Activated T-helper 2 cell treated with anti-CD3 and anti-CD28 coated beads, Interferon-gamma antibody, Interleukin-2, Interleukin-4, amounts not matched to agents 10 μg/mL and 5 μg/mL and 100 μg/mL, durations not matched to agents 14 hours and 24 hours and 36 hours (primary cell): ENCODE measurements at places on chromosomes 4 and X. TPM values are rescaled to one million over a fixed set of nuclear protein-coding genes. Genes with fewer than 3 reads are reported as not detected.

GRCh38 chr4:141027421-141027820 is 105.8 kb downstream of the RNF150 start:
- DNase-seq = no peak
- H3K4me1 ChIP-seq = no peaks in the 10 kb centered on the region
- H3K36me3 ChIP-seq = no peaks in the 10 kb centered on the region
- H3K27me3 ChIP-seq = no peaks in the 10 kb centered on the region
- no peak overlapping the region for H3K4me3 ChIP-seq
- no peak overlapping the region for H3K27ac ChIP-seq

- H3K4me3 ChIP-seq = peak overlapping the region; percentile 87
- DNase-seq = no peak
- H3K27me3 ChIP-seq = no peaks in the 10 kb centered on the region
- peaks cover 81% of the 10 kb centered on the region for H3K36me3 ChIP-seq
- peak overlapping the region; percentile 88 for H3K27ac ChIP-seq
Measured at GRCh38 chr4:67632492-67632891, 68.5 kb downstream of the UBA6 start.

DNA sequence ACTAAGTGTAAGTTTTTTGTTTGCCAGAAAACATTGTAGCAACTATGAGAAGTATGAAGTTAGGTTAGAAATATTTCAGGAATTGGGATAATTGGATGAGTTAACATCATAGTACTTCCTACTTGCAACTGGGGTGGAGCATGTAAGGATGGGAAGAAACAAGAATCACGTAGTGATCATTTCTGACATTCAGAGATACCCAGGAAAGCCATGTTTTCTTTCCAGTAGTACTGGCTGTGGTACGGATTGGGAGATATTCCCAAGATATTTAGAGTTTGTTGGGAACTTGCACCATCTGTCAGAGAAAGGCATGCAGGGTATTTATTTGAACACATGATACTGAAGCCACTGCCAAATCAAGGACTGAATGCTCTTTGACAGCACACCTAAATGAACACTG is 87.6 kb upstream of the SLC4A4 start:
- H3K4me1 ChIP-seq = no peaks in the 10 kb centered on the region
- DNase-seq = no peak
- H3K4me3 ChIP-seq = no peak overlapping the region
- peaks cover 2% of the 10 kb centered on the region for H3K27me3 ChIP-seq

GRCh38 chr4:139973616-139974015 is 180.4 kb downstream of the MAML3 start:
- DNase-seq = no peak
- H3K27me3 ChIP-seq = peaks cover 2% of the 10 kb centered on the region
- peaks cover 28% of the 10 kb centered on the region for H3K4me1 ChIP-seq
- no peak overlapping the region for H3K4me3 ChIP-seq
- peaks cover 4% of the 10 kb centered on the region for H3K36me3 ChIP-seq

GRCh38 chr4:14520171-14520570 is 482.1 kb upstream of the CPEB2 start:
- H3K27me3 ChIP-seq = no peaks in the 10 kb centered on the region
- no peaks in the 10 kb centered on the region for H3K4me1 ChIP-seq
- no peak overlapping the region for H3K27ac ChIP-seq
- no peaks in the 10 kb centered on the region for H3K36me3 ChIP-seq

DNA sequence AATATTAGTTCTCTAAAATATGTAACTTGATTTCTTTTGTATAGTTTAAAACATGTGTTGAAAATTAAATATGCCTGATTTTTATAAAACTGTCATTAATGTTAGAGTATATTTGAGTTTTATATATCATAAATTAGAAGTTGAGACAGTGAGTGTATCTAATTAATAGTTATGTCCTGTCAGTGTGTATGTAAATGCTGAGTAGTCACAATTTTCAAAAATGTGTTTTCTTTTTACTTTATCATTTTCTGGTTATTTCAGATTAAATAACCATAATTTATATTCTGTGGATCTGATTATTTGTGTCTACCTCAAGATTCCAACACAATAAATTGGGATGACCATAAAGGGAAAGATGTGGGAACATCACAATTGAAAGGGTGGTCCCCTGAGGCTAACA is 82.7 kb upstream of the CXXC4 start:
- H3K27me3 ChIP-seq = no peaks in the 10 kb centered on the region
- no peaks in the 10 kb centered on the region for H3K4me1 ChIP-seq
- no peak for DNase-seq
- H3K36me3 ChIP-seq = no peaks in the 10 kb centered on the region

- H3K27me3 ChIP-seq = no peaks in the 10 kb centered on the region
- H3K27ac ChIP-seq = no peak overlapping the region
- no peaks in the 10 kb centered on the region for H3K36me3 ChIP-seq
- no peak overlapping the region for H3K4me3 ChIP-seq
- DNase-seq = no peak
- no peaks in the 10 kb centered on the region for H3K4me1 ChIP-seq
Measured at GRCh38 chr4:8706216-8707044, 113.9 kb downstream of the CPZ start.

GRCh38 chrX:70439016-70439415 is 5.6 kb upstream of the DLG3 start:
- peaks cover 39% of the 10 kb centered on the region for H3K27me3 ChIP-seq
- no peak overlapping the region for H3K27ac ChIP-seq
- H3K36me3 ChIP-seq = no peaks in the 10 kb centered on the region
- no peak for DNase-seq
- H3K4me3 ChIP-seq = no peak overlapping the region

- no peaks in the 10 kb centered on the region for H3K36me3 ChIP-seq
- peaks cover 66% of the 10 kb centered on the region for H3K27me3 ChIP-seq
- no peak overlapping the region for H3K27ac ChIP-seq
- no peak for DNase-seq
- peaks cover 10% of the 10 kb centered on the region for H3K4me1 ChIP-seq
Measured at GRCh38 chr4:183797445-183798300, 107.4 kb upstream of the STOX2 start.

S100P gene
- total RNA-seq = 3.4 and 5.8 TPM in 2 replicates
